ENCODE measurements at places on chromosomes 4 and X.

GRCh38 chr4:77002321-77003107, 53.0 kb downstream of the SEPTIN11 start:
- no peak for DNase-seq

DNA sequence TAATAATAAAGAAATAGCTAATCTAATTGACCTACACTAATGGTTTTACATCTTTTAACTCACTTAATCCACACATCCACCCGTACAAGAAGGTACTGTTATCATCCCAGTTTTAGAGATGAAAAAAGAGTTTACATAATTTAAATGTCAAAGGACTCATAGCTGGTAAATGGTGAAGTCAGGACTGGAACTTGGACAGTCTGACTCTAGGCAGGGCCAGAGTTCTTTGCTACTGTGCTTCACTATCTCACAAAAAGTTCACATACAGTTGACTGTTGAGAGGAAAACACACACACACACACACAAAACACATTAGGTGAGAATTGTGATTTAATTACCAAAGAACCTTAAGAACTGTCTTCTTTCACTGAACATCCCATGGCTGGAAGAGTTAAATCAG, 71.2 kb upstream of the PRSS48 start:
- no peak for DNase-seq

DNA sequence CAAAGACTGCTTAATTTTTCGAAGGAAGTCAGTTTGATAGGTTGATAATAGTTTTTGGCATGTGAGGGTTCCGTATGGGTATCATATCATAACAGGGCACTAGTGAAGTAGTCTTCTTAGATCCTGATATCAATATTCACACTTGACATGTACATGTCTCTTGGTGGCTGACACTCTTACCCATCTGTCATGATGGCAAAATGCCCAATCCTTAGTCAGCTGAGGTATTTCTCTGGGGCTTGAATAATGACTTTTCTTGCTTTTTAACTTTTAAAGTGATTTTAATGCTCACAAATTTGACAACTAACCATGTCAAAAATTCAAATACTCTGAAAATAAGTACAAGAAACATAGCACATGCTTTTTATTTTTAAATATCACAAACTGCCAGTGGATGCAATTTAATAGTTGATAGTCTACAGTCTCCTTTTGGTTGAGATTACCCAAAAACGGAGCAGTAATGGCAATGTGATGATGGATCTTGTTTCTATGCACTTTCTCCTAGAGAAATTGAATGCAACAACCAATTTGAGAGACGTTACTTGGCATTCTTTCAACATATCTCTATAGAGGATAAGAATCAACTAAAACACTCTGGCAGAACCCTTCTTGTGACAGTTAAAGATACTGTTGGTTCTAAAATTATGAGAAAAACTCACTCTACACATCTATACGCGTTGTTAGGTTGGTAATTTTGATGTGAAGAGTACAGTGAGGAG, 552.9 kb upstream of the PABPC4L start:
- no peak for DNase-seq

- no peak for DNase-seq
These were observed 1045.7 kb downstream of the C4orf33 start for GRCh38 chr4:130141651-130142050.

DNA sequence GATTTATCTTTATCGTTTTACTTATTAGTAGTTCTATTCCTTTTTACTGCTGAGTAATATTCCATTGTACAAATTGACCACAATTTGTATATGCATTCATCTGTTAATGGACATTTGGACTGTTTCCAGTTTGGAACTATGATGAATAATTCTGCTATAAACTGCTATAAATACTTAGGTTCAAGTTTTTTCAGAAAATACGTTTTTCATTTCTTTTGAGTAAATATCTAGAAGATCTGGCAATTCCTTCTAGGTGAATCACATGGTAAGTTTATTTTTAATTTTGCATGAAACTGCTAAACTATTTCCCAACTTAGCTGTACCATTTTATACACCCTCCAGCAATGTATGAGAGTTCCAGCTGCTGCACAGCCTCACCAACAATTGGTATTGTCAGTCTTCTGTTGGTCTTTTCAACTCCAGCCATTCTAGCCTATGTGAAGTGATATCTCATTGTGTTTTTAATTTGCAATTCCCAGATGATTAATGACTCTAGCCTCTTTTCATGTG, 22.2 kb downstream of the LIN54 start:
- peak; percentile 5 for DNase-seq

GRCh38 chr4:170017252-170017651, 8.9 kb downstream of the MFAP3L start:
- no peak for DNase-seq

DNA sequence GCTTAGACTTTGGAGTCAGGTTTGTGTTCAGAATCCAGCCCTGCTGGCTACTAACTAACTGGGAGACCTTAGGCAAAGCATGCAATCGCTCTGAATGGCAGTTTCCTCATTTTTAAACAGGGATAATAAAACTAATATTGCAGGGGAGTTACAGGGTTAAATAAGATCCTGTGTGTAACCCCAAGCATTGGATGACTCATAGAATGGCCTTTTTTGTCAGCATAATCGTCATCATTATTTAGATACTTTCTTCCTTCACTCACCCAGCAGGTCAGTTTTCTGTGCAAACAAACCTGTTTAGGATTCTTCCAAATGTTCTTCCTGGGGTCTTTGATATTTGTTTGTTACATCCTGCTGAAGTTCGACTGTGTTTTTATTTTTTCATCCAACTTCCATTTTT, 208.2 kb downstream of the EVC2 start:
- no peak for DNase-seq

GRCh38 chrX:68203646-68204045, 229.6 kb downstream of the OPHN1 start:
- DNase-seq, result no peak

Data from eye (tissue), 1 donor.